Astrocyte of the hippocampus (primary cell): ENCODE measurements at places on chromosomes 1 and 21.

DNA sequence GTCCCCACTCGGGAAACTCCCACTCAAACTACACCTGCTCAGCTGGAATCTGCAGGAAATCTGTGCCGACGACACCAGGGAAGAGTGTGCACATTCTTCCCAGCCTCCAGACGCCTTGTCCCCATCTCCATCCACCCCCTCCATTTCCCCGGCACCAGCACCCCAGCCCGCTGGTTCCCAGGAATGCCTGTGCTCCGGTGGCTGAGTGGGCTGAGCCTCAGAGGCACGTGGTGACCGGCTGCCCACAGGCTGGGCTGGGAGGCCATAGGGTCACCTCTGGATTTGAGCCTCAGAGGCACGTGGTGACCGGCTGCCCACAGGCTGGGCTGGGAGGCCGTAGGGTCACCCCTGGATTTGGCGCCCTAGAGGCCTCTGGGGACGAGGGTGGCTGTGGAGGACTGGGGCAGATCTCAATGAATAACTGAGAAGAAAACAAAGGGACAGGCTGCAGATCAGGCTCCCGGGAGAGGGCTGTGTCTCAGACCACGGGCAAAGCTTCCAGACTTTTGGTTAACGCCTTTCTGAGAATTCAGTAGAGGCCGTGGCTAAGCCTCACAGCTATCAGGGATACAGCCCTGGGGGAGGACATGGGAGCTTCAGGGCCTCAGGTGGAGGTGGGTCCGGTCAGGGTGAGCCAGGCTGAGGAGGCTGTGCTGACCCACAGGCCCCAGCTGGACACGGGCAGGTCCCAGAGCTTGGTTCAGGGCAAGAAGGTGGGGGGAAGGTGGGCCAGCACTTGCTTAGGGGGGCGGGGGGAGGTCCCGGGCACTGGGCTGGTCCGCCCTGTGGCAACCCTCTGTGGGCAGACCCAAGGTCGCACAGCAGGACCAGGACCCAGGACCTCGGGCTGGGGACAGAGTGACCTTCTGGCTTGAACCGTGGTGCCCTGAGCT is 17.3 kb upstream of the TTLL10 start:
- DNase-seq: no peak

GRCh38 chr1:33234131-33234530 is 22.2 kb upstream of the ZNF362 start:
- DNase-seq: no peak

- peak; percentile 59 for DNase-seq
Measured at GRCh38 chr1:202143768-202144401, 652 bp downstream of the ARL8A start.

DNA sequence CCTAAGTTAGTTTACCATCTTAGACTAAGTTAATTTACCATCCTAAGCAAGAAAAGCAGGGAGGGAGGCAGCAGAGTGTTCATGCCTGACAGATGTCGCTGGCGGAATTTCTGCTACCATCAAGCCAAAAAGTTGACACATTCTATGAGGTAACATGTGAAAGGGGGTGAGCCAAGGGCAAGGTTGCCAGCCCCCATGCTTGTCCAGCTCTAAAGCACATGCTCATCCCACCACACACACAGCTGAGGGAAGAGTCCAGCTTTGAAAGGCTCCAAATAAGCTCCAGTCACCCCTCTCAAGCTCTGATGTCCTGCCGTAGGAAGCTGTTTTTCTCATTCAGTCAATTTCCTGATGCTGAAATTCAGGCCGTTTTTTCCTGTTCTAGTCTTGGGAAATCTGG is 46.3 kb downstream of the EIF2D start:
- DNase-seq: no peak

DNA sequence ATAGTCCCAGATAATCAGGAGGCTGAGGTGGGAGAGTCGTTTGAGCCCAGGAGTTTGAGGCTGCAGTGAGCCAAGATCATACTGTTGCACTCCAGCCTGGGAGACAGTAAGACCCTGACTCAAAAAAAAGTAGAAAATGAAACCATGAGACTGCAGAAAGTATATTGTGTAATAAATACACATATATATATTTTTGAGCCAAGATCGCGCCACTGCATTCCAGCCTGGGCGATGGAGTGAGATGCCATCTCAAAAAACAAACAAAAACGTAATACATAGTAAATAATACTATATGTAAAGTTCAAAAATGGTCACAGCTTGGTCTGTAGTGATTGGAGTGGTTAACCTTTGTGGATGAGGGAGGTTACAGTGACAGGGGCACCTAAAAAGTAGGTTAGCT is 9.7 kb downstream of the BRDT start:
- DNase-seq: no peak

DNA sequence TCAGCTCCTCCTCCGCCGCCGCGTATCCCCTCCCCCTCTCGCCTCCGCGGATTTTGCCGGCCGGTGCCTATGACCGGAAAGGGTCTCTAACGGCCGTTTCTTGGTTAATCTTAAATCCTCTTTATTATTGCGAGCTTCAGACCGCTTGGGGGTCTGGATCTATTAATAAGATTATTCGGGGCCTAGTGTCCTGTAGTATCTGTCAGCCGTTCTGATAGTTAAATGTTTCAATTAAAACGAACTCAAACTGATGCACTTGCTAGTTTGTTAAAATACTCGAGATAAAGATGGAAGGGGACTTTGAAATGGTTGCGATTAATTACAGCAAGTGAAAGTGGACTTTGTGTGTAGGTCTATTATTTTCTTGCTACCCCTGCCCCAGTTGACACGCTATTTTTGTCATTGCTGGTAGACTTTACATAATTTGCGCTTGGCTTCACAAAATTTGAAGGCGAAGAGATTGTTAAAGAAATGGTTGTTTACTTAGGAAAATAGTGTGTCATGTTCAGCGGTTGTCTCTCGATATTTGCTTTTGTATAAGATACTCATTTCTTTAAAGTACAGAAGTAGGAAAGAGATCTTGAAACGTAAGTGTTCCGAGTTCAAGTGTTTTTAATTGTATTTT is 779 bp downstream of the SON start:
- no peak for DNase-seq

- DNase-seq: no peak
Measured at GRCh38 chr1:30837653-30838052, 70.9 kb downstream of the SDC3 start.

GRCh38 chr21:19245188-19245580 is 841.6 kb upstream of the TMPRSS15 start:
- no peak for DNase-seq

DNA sequence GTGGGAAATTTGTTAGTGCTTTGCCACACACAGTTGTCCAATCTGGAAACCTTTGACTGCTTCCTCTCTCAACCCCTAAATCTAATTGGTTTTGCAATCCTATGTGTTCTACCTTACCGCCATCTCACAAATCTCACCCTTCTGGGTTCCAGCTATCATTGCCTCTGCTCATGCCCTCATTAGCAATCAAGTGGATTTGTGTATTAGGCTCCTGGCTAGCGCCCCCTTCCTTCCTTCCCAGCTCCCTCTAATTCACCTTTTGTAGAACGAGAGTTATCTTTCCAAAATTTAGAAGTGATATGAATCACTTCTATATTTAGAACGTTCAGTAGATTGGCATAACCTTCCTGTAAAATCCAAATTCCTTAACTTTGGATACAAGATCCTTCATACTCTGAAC is 18.6 kb downstream of the FMO1 start:
- DNase-seq: no peak
